ENCODE measurements at places on chromosomes 1 and 21.

DNA sequence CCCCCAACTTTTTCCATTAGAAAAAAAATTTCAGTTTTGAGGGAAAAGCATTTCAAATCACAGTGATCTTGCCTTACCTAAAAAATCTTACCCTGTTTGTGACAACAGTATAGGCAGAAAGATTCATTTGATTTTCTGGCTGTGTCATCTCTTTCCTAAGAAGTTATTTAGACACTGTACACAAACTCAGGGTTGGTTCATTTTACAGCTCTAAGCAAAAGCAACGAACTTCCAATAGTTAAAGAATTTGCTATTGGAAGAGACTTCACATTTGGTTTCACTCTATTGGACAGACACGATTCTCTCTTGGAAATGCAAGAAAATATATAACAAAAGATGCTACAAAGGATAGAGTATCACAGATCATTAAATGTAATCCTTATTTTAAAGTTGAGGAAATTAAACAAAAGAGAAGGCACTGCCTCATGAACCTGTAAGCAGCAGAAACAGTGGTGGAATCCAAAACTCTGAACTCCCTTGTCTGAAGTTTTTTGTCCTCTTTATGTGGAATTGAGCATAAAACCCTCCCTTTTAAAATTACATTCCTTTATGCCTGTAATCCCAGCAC, 20.8 kb downstream of the EYA3 start:
- DNase-seq, result no peak

GRCh38 chr1:187947359-187947758, 1118.6 kb downstream of the PLA2G4A start:
- DNase-seq, result no peak

- DNase-seq, result no peak
These were observed 52.1 kb downstream of the SLC35D1 start for GRCh38 chr1:67001682-67002425.

DNA sequence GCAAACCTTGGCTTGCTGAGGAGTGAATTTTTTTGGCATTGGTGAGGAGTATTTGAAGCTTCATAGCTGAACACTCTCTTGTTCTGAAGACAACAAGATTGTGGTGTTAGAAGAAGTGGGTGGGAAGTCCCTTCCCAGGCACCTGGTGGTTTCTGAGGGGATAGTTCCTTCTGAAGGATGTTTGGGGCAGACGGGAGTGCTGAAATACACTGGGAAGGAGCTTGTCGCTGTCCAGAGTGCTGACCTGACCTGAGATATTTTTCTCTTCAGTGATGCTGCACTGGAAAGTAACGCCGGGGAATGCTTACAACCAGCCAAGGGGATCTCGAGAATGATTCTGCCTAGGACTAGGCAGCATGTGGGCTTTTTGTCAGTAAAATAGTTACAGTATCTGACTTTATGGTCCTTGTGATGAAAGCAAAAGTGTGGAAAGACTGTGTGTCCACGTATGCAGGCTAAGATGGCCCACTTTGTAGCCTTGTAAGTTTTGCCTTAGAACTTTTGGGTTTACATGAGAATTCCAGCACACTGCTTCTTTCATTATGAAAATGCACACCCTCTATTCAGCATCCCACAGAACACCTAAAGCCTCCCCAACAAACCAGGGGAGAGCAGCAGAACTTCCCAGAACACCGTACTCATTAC, 33.1 kb upstream of the NFASC start:
- DNase-seq, result no peak

DNA sequence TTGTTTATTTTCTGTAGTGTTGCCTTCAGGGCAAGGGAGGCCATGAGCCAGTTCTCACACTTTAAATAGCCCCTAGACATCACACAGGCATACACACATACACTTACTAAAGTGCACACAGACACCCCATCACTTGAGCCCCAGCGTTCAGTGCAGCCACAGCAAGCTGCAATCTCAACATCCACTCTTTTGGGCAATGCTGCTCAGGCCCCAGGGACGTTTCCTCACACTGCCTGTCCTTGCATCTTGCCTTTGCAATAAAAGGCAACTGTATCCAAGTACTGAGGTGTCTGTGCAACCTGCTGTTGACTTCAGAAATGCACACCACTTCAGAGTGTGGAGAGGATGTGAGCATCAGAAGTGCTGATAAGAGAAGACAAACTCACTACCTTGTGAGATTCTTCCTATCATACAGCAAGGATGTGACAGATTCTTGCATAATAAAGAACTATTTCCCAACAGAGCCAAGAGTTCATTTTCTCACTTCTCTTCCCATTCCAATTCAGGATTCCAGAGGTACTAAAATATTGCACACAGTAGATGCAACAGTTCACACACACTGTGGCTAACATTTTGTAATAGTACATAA, 36.2 kb downstream of the IRF2BP2 start:
- no peak for DNase-seq

DNA sequence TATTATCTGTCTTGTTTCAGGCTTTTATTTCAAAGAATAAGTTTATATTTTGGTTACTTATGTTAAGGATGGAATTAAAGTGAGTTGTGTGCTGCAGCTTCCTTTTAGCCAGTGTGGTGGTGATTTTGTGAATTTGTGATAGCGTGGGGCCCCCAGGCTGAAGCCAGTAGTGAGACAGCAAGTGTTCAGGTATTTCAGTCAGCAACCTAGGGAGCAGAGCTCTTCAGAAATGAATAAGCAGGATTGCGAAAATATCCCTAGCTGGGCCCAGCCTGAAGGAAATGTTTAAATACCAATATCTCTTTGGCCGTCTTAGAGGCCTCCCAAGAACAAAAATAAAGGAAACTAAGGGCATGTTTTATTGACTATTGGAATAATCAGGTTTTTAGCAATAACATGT, 150.8 kb upstream of the C1orf105 start:
- no peak for DNase-seq

DNA sequence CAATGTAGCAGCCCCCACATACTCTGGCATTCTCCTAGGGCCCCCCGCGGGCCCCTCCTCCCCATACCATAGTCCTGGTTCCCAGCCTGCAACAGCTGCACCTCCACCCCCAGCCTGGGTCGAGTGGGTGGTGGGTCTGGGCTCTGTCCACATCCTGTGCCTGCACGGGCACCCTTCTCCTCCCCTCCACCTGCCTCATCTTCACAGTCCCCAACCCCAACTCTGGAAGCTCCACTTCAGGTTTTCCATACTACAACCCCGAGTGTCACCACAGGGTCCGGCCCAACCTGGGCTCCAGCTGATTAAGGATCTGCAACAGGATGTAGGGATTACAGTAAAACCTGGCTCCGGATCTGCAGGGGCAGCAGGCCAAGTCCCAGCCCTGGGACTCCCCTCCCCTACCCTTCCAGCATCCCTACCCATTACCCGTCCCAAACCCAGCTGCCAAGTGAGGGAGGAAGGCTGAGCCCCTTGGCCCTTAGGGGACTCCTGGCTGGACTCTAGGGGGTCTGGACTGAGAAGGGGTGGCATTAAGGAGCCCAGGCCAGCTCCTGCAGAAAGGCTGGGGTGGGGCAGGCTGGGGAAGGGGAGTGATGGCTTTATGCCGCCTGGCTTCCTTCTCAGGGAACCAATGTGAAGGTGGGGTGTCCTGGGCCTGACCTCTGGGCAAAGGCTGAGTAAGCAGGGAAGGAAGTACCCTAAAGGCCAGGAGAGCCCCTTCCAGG, 116.8 kb downstream of the CASZ1 start:
- DNase-seq, result no peak

GRCh38 chr21:42040411-42041180, 30.4 kb upstream of the ZBTB21 start:
- no peak for DNase-seq

- peak; percentile 33 for DNase-seq
These were observed 55.7 kb upstream of the ETV3 start for GRCh38 chr1:157193702-157194391.

GRCh38 chr21:44704636-44705001, 6.8 kb downstream of the TSPEAR start:
- no peak for DNase-seq

- DNase-seq, result no peak
These were observed 67.8 kb downstream of the ITPKB start for GRCh38 chr1:226671277-226671676.

GRCh38 chr1:115280064-115280463, 58.0 kb downstream of the NGF start:
- no peak for DNase-seq

GRCh38 chr1:30195424-30196134, 527.8 kb downstream of the MATN1 start:
- DNase-seq, result no peak

GRCh38 chr21:33948951-33949444, 33.4 kb upstream of the ATP5PO start:
- DNase-seq, result no peak

- no peak for DNase-seq
These were observed 183.1 kb downstream of the LMX1A start for GRCh38 chr1:165173409-165173808.

DNA sequence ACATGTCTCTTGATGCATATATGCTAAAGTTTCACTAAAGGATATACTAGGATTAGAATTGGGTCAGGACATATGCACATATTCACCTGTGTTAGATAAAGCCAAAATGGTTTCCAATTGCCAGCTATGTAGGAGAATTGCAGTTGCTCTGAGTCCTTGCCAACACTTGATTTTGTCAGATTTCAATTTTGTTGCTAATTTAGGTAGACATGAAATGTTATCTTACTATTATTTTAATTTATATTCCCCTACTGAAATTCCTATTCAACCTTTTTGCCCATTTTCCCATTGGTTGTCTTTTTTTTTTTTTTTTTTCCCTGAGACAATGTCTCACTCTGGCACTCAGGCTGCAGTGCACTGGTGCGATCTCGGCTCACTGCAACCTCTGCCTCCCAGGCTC, 13.4 kb downstream of the HDAC1 start:
- DNase-seq, result no peak

DNA sequence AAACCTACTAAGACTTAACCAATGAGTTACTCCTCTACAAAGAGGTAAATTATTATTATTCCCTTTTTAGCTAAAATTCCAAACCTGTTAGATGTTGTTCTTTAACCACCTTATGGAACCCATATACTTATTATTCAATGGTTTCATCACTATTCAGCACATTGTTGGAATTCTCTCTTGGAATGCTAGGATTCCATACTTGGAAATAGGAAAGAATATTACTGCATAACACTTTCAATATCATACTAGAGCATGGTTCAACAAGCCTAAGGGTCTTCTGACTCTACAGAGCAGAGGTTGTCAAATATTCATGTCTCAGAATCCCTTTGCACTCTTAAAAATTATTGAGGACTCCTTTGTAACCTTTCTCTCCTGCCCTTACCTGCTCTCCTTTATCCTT, 69.4 kb downstream of the DEGS1 start:
- DNase-seq, result no peak

DNA sequence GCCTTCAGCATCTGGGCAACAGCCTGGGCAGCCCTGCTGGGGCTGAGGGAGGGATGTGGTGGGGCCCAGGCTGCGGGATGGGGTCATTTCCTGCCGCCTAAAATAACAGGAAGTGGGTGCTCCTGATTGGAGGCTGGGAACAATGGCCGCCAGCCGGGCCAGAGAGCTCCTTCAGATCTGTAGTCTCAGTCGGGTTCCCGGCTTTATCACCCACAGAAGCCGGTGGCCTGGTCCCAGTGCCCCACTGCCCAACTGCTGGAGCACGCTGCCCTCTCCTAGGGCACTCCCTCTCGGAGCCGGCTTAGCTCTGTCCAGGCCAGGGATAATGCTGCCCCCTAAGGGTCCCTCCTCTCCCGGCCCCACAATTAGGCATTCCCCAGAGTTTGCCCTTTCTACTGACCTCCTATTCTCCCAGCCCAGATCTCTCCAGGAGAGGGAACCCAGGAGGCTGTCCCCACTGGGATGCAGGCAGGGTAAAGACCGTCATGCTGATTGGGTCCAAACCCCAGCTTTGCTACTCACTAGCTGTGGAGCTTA, 5.1 kb downstream of the MAP7D1 start:
- DNase-seq, result peak; percentile 48

DNA sequence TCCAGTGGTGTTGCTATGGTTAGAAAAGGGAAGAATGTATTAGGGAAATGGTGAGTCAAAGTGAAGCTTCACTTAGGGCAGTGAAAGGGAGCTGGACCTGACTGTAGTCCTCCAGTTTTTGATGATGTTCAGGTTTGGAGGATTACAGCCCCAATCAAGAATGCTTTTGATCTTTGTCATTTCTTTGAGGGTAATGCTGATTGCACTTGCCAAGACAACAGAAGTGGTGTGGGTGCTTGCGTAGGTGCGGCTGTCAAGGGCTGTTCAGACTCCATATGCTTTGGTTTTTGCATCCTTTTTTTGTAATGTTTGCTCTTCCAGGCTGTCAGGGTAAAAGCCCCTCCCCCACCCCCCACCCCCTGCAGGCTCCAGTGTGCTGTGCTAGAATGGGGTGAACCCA, 38.9 kb downstream of the HHAT start:
- no peak for DNase-seq

DNA sequence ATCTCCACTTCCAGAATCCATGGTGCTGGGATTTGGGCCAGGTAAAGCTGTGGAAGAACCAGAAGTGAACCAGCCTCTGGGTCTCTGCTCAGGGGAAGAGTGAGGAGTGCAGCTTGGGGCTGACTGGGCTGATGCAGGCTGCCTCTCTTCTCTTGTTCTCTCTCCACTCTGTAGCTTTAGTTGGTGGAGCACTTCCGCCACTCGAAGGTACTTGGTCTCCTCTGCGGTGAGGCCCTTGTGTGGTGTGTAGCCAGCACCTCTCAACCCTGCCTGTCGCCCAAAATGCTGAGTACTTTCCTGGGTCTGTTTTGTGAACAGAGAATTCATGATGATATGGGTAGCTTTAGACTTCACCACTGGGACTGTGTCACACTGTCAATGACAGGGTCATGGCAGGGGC, 63.2 kb downstream of the URB2 start:
- DNase-seq, result no peak

GRCh38 chr1:29896791-29897714, 660.7 kb downstream of the PTPRU start:
- DNase-seq, result no peak

- DNase-seq, result no peak
These were observed 157.7 kb downstream of the SLC35F3 start for GRCh38 chr1:234062166-234062565.

GRCh38 chr1:64981601-64982533, 15.5 kb upstream of the JAK1 start:
- DNase-seq, result no peak

GRCh38 chr1:204250428-204251030, 36.7 kb upstream of the GOLT1A start:
- no peak for DNase-seq

GRCh38 chr1:237050915-237051314, 8.9 kb downstream of the RYR2 start:
- no peak for DNase-seq

GRCh38 chr1:244060686-244061085, 9.6 kb downstream of the ZBTB18 start:
- DNase-seq, result no peak

All from stimulated activated CD8-positive, alpha-beta memory T cell treated with anti-CD3 and anti-CD28 coated beads, Interleukin-4, amount 100 ng/mL, for 24 hours (primary cell).